ENCODE measurements at places on chromosomes 12 and 14.

- DNase-seq = no peak
Measured at GRCh38 chr14:51666826-51667225, 15.1 kb downstream of the FRMD6 start.

DNA sequence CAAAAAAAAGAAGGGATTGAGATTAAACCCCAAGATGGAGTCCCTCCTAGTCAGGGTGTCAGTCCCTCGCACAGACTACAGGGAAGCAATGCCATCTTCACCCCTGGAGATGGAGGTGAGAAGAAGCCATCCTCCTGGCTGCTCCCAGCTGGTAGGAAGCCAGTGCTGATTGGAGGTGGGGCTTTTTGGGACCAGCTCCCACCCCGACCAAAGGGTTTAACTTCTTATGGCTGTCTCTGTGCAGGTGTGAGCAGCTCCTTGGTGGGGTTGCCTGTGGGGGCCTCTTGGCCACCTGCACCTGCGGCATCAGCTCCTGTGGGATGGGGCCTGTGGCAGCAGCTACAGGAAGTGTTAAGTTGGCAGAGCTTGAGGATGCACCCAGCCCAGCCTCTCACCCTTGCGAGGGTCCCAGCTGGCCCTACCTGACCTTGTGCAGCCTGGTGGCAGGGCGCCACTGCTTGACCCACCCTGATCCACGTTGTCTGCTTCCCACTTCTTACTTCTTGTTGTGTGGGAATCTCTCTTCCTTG is 3.8 kb upstream of the KRT86 start:
- DNase-seq = no peak

DNA sequence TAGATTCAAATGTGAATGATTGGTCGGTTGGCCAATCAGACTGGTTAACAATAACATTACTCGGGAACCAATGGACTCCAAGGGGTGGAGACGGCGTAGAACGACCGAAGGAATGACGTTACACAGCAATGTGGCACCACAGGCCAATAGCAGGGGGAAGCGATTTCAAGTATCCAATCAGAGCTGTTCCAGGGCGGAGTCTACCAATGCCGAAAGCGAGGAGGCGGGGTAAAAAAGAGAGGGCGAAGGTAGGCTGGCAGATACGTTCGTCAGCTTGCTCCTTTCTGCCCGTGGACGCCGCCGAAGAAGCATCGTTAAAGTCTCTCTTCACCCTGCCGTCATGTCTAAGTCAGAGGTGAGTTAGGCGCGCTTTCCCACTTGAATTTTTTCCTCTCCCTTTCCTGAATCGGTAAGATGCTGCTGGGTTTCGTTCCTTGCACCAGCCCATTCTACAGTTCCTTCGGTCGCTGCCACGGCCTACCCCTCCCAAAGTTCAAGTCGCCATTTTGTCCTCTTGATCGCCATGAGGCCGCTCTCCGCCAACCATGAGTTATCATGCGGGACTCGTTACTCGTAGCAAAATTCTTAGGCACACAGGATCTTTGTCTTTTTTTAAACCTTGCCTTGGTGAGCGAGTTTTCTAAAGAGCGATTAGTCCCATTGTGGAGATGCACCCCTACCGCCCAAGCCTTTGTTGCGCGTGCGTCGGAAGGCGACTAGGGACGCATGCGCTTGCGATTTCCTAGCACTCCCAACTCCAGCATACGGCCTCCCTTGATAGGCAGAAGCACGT is at the start of gene HNRNPA1:
TSS of gene HNRNPA1 (plus strand) at position 259 of the 793 bp plus-strand sequence. CDS start at position 341, 82 bp downstream.
- DNase-seq = peak; percentile 98

DNA sequence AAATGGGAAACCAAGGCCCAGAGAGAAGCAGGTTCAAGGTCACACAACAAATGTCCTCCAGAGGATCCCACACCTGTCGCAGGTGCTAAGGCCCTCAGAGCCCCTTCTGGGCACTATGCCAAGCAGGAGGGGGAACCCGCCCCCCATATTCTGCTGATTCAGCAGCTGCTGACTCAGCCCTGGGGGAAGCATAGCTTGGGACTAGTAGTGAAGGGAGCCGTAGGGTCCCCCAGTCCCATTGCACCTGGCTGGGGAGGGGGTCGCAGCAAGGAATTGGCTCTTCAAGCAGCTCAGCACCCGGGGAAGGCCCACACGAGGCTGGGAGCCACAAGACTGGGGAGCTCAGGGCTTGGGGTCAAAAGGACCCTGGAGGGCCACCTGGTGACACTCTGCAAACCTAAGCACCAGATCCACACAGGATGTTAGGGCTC is 1.0 kb downstream of the RASAL1 start:
- no peak for DNase-seq

DNA sequence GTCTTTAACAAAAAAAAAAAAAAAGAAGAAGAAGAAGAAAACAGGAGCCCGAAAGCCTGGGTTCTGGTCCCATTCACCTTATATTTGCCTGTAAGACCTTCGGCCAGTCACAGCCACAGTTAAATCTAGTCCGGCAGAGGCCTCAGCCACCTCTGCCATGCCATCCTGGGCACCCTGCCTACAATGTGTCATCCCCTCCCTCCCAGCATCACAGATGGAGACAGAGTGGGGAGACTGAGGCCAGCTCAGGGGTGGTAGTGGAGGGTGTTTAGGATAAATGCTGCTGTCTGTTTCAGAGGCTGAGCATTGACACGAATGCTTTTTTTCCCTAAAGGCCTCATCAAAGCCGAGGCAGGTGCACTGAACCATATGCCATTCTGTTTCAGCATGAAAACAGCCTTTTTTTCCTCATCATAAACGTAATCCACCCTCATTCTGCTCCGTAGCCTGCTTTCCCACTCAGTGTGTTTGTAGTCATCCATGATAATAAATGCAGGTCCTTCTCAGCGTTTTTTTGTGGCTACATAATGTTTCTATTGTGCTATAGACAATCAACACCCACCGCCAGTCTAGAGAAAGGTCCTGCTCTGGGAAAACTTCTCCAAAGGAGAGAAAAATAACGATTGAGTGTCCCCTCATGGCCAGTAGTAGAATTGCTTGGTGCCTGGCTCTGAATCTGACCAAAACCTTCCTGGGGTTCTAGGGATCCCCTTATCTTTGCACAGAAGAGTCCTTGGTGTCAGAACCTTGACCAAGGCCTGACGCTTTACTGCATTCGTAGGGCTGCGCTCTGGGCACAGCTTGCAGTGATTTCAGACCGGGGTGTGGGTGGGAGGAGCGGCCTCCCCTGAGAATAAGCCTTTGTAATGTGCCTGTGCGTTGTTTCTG is 41.1 kb upstream of the TSPAN9 start:
- DNase-seq = peak; percentile 76

DNA sequence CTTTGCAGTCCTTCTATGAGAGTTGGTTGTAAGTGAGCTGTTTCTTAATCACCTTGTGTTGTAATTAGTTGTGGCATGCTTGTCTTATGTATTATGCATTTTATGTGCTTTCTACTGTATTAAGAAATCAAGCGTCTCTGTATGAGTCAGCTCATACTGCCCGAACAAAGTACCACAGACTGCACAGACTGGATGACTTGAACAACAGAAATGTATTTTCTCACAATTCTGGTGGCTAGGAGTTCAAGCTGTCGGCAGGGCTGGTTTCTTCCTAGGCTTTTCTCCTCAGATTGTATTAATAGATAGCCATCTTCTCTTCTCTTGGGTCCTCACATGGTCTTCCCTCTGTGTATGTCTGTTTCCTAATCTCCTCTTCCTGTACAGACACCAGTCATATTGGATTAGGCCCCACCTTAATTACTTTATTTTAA is 77.7 kb downstream of the FLRT2 start:
- DNase-seq = no peak

DNA sequence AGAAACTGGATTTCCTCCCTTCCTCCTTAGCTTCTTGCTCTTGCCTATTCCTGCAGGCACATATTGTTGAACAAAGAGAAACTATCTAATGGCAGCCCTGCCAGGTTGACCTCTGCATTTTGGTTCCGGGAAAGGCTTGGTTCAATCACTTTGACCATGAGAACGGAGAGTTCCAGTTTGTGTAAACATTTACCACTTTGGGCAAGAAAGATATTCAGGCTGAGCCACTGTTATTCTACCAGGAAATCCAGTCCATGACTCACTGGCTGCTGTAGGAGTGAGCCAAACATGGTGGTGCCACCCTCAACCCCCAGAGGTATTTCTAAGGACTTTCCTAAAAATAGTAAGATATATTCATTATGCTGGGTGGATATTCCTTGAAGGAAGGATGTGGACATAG is 242.2 kb upstream of the OR4E1 start:
- no peak for DNase-seq

GRCh38 chr12:91825999-91826398 is 319.6 kb downstream of the BTG1 start:
- no peak for DNase-seq

GRCh38 chr14:91238661-91239060 is 5.8 kb downstream of the GPR68 start:
- DNase-seq = no peak

- no peak for DNase-seq
Measured at GRCh38 chr12:128976120-128976738, 123.0 kb downstream of the GLT1D1 start.

- no peak for DNase-seq
Measured at GRCh38 chr12:75081305-75081704, 128.3 kb downstream of the KCNC2 start.

DNA sequence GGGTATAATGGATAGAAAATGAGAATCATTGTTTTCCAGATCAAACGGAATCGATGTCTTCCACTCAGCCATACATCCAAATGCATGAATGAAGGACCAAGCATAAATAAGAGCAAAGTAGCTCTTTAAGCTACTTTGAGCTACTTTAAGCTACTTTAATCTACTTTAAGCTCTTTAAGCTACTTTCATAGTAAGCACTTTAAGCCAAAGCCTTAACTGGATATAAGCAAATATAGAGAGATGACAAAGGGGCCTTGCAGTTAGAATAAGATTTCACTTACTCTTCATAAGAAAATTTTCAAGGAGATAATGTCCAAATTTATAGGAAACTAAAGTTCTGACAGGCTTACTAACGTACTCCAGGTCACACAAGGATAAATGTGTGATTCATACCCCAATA is 355.6 kb upstream of the KITLG start:
- no peak for DNase-seq

DNA sequence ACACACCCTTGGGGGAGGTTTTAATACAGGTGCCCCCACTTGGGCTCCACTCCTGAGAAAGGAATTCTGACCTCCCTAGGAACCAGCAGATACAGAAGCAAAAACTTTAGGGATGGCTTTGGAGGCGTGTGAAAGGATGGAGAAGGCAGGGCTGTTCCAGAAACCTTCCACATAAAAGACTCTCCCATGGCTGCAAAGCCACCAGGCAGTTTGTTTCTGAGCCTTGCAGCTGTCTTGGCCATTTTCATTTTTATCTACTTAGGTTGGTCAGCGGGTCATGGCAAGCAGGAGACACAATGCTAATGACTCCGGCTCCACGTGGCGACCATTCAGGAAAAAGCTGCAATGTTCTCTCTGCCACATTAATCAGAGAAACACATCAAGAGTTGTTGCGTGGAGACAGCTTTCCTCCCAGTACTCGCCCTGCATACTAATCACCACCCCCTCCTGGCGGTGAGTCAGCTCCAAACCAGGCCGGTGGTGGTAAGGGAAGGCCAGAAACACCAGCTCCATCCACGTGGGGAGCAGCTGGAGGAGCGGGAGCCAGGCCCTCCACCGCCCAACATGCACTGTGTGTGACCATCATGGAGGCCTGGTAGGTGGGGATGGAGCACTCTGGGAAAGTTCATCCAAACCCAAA is 30.9 kb upstream of the IRF2BPL start:
- no peak for DNase-seq

DNA sequence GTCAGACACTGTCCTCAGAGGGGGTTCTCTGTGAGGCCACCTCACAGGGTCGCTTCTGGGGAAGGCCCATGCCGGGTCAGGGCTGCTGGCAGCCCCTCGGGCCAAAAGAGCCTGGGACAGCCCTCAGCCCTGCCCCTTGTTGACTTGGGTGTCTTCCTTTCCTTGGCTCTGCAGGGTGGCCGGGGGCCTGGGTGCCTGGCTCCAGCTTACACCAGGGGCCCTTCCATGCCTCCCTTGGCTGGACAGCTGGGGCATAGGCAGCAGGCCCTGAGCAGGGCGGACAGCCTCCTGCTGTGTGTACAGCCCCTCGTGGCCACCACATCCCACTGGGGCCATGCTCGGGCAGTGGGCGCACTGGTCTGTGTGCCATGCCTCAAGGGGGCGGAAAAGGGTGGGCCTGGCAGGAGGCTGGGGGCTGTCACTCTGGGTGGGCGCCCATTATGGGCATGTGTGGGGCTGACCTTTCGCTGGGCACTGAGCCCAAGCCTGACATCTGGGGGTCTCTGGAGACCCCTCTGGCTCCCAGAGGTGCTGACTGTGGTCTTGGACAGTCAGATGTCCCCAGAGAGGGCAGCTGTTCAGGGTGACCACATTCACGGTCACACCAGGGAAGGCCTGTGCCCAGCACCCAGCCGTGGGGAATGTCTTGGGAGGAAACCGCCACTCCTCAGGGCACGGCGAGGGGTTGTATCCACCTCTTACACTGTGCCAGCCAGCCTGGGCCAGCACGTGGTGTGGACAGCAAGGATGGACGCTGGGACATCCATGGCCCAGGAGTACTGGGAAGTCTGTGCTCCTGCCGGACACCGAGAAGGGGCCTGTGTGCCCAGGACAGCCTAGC is 313.3 kb downstream of the TMEM121 start:
- no peak for DNase-seq

DNA sequence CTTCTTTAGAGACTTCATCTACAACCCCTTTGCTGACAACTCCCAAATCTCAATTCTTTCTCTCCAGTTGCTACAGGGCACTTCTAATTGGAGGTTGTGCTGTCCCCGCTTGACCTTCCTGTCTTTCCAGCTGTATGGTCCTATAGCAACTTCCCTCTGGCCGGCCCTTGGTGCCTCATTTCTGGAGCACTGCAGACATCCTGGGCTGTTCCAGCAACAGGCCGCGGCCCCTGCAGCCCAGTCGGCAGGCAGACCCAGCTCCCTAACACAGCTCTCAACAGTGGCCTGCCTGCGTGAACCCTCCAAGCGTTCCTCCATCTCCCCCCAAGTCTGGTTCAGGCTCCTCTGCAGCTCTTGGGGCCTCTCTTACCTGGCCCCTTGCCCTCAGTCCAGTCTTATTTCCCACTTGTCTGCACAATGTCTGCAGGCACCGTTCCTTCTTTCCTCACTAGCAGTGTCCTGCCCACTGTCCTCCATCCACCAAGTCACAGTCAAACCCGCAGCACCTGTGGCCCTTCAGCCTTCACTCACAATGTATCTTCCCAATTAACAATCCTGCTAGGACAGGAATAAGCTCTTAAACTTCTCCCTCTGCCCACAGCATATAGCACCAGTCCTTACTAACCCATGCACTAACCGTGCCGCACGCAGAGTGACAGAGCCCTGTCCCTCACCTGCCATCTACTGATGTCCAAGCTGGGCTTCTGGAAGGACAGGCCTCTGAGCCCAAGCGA is 1.6 kb upstream of the EML1 start:
- DNase-seq = no peak

GRCh38 chr12:54967461-54967860 is 17.1 kb downstream of the TESPA1 start:
- DNase-seq = no peak

- no peak for DNase-seq
Measured at GRCh38 chr14:58808828-58809227, 171.1 kb downstream of the DACT1 start.

- DNase-seq = no peak
Measured at GRCh38 chr12:31899109-31899508, 60.1 kb upstream of the RESF1 start.

Data from NCI-H1694 (cell line).